ENCODE measurements at places on chromosomes 2 and 18.

DNA sequence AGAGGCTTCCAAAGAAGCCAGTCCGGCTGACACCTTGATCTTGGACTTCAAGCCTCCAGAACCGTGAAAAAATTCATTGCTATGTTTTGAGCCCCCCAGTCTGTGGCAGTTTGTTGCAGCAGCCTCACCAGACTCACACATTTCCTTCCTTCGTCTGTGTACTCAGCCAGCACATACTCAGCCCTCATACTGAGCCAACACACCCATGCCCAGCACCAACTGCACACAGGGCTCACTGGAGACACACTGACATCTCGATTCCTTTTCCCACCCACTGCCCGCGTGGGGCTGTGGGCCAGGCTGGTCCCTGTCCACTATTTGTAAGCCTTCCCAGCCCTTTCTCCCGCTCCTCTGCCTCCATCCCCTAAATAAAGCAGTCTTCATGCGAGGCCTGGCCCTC, 24.1 kb upstream of the NMUR1 start:
- DNase-seq: no peak

DNA sequence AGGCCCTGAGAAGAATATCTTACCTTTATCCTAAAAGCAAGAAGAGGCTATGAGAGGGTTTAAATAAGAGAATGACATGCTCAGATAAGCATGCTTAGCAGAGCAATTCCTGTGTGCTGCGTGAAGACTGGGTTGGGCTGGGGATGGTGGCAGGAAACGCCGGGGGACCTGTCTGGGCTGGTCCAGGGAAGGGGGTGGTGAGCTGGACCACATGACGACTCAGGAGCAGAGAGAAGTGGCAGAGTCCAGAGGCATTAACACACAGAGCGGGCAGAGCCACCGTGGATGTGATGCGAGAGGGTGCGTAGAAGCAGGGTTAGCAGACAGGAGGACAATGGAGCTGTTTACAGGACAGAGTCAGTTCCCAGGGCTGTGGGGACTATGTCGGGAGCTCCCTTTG, 84.5 kb downstream of the ZBTB7C start:
- no peak for DNase-seq

GRCh38 chr18:45274026-45274425, 341.2 kb upstream of the SLC14A2 start:
- DNase-seq: no peak

- DNase-seq: no peak
Observed at GRCh38 chr2:209956271-209956670, 46.2 kb upstream of the RPE start.

DNA sequence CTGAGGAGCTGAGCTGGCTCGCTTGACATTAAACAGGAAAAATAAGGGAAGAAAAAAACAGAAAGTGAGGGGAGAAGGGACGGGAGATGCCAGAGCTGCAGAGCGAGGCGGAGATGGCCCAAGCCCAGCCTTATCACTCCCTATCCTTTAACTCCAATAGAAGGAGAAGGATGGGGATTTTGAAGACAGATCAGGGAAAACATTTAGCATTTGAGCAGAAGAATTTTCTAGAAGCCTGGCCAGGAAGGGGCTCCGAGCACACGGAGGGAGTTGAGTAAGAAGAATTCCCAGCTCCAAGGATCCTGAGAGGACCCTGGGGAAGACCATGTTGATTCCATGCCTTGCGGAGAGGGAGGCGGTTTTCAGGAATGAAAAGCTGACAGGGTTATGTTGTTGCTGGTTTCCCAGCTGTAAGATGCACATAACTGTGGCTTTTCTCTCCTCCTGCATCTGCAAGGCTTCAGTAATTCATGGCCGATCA, 35.6 kb downstream of the TWIST2 start:
- no peak for DNase-seq

DNA sequence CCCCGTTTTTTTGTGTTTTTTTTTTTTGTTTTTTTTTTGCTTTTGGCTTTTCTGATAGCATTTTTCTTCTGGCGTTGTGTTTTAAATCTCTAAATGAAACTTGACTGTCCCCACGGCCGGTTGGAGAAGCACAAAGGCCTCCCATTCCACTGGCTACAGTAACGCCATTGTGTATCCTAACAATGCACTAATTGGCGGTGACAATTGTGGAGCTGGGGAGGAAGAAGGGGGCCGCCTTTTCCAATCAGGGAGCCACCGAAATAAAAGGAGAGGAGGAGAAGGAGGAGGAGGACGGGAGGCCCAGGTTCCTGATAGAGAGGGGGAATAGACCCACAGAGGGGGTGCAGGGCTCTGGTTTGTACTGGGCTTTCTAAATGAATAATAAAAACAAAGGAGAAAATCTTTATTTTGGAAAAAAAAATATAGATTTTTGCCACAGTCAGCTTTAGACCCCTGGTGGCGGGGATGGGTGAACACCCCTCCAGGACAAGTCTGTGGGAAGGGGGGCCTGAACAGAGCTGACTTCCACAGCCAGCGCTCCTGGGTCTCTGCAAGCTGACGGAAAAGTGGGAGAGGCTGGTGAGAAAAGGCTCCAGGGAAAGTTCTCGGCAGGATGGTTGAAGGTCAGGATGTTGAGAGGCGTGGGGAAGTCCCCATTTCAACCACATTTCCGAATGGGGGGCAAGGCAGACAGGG, 43.7 kb upstream of the FZD5 start:
- DNase-seq: no peak

- DNase-seq: no peak
Observed at GRCh38 chr2:203808046-203808750, 59.4 kb upstream of the CTLA4 start.

- no peak for DNase-seq
Observed at GRCh38 chr2:86225581-86225980, 26.3 kb downstream of the MRPL35 start.

DNA sequence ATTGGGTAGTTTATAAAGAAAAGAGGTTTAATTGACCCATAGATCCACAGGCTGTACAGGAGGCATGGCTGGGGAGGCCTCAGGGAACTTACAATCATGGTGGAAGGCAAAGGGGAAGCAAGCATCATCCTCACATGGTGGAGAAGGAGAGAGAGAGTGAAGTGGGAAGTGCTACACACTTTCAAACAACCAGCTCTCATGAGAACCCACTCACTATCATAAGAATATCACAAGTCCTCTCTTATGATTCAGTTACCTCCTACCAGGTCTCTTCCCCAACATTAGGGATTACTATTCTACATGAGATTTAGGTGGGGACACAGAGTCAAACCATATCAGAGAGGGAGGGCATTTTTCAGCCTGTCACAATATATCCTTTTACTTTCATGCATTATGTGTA, 22.7 kb upstream of the DOCK10 start:
- DNase-seq: no peak

DNA sequence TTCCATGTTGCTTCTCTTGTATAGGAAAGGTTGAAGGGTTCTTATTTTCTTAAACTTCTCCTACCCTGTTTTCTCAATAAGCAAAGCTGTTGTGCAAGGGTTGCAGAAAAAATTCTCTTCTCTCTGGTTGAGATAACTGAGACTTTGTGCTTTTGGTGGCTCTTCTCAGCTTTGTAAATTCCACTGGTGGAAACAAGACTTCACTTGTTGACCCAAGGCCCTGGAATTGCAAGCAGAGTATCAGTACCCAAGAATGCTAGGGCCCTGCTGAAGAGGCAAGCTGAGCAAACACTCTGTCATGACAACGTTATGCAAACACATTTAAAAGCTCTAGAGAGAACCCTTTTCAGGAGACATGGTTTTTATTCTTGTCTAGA, 294.7 kb upstream of the EPAS1 start:
- DNase-seq: no peak

- DNase-seq: no peak
Observed at GRCh38 chr18:41150316-41150715, 804.7 kb upstream of the PIK3C3 start.

DNA sequence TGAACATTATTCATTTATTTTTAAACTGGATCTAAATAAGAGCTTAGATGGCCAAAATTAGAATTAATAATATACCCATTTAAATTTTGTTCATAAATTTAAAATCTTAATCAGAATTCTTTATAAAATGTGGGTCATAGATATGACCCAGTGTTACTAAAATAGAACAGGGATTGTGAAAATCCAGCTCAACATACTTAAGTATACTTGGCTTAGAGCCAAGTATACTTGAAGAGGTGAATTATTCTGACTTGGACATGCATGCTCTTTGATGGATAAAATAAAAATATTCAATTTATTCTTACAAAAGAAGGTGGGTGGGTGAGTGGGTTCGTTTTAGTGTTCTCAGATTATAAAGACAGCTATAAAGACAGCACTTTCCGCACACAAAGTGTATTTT, 70.7 kb downstream of the SPOPL start:
- no peak for DNase-seq

DNA sequence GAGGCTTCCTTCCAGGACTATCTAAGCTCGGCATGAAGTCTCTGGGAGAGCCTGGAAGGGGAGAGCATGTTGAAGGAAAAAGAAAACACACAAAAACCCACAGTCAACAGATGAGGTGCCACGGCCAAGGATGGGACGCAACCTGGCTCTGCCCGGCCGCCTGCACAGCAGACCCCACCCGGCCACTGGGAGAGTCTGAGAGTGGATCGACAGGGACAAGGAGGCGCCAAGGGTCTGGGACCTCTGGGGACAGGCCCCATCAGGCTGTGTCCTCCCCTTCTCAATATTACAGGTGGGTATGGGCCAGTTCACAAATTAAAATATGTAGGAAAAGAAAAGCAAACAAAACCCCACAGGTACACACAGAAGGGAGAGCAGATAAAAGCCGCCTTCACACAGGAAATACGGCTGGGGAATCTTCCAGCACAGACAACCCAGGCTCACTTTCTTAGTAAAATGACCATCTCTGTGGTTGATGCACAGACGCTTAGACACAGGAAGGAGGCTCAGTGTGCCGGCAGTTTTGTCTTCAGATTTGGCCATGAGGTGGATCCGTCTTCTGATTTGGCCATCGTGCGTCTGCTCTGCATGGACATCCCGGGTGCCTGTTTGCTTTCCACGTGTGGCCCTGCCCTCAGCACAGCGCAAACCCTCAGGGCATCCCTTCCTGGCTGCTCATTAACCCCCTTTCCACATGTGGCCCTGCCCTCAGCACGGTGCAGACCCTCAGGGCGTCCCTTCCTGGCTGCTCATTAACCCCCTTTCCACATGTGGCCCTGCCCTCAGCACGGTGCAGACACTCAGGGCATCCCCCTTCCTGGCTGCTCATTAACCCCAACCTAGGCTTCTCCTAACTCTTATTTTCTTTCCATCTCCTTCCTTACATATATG, 138.4 kb downstream of the EIPR1 start:
- DNase-seq: no peak

DNA sequence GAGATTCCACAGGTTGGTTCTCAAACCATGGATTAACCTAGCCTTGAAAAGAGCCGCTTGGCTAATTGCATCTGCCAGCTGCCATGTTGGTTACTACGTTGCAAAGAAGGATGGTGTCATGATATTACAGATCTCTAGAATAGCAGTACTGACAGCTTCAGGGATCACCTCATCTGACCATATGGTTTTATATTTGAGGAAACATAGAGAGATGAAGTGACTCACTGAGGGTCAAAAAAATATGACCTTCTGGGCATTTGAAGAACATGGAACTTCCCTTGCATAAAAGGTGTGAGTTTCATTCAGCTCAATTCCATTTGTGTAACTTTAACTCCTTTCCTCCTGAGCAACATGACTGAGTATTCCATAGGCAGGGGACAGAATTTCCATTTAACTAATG, 242.3 kb downstream of the SETBP1 start:
- DNase-seq: no peak

- no peak for DNase-seq
Observed at GRCh38 chr18:43396266-43396665, 119.0 kb upstream of the SYT4 start.

GRCh38 chr2:134657650-134658250, 61.0 kb downstream of the TMEM163 start:
- no peak for DNase-seq

GRCh38 chr18:60861575-60861974, 471.7 kb upstream of the CDH20 start:
- DNase-seq: no peak

- DNase-seq: no peak
Observed at GRCh38 chr2:158808426-158808825, 13.3 kb downstream of the DAPL1 start.

GRCh38 chr2:33011373-33011772, 64.6 kb downstream of the LTBP1 start:
- DNase-seq: no peak

- DNase-seq: no peak
Observed at GRCh38 chr2:102060792-102061191, 69.0 kb downstream of the IL1R2 start.

DNA sequence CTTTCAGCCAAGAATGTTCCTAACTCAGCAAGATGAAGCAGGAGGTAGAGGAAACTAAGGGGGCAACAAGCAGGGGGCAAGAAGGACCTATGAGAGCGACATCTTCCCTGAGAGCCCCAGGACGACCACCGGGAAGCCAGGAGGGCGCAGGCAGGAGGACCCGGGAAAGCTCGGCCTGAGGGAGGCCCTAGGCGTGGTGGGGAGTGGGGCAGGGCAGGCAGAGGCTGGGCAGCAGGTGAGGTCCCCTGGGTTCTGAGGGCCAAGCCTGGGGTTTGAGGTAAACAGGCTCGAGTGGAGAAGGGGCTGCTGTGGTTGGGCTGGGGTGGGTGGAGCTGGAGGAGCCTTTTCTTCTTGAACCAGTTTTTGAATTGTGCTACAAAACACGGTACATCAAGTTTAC, 1.3 kb upstream of the ALPI start:
- no peak for DNase-seq

- DNase-seq: no peak
Observed at GRCh38 chr2:191566344-191566743, 111.6 kb upstream of the NABP1 start.

GRCh38 chr18:75220551-75221355, 10.2 kb downstream of the TSHZ1 start:
- no peak for DNase-seq

- DNase-seq: no peak
Observed at GRCh38 chr2:64608867-64609226, 44.9 kb downstream of the SERTAD2 start.

GRCh38 chr2:37549598-37549997, 121.8 kb downstream of the CDC42EP3 start:
- no peak for DNase-seq

DNA sequence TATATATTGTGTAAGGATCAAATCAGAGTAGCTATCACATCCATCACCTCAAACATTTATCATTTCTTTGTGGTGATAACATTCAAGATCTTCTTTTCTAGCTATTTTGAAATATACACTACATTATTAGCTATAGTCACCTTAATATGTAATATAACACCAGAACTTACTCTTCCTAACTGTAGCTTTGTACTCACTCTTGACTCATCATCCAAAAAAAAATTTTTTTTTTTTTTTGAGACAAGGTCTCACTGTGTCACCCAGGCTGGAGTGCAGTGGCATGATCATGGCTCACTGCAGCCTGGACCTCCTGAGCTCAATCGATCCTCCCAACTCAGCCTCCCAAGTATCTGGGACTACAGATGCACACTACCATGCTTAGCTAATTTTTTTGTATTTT, 153.3 kb downstream of the EML6 start:
- no peak for DNase-seq

GRCh38 chr2:112646102-112646719, 472 bp downstream of the SLC20A1 start:
- DNase-seq: no peak

DNA sequence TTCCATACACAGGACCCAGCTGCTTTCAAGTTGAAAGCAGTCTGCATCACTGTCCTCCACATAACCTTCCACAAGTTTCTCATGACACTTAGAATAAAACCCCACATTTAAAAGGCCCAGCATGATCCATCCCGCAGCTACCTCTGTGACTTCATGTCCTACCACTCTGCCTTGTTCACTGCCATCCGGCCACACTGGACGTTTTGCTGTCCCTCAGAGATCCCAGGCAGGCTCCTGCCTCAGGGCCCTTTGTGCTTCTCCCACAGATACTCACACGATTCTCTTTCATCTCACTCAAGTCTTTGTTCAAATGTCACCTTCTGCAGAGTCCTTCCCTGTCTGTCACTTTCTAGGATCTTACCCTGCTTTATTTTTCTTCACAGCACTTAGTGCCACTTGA, 232.9 kb upstream of the BOD1L2 start:
- no peak for DNase-seq

All from cortex of kidney (tissue), 1 donor.